ENCODE measurements at places on chromosomes 3 and 15.

DNA sequence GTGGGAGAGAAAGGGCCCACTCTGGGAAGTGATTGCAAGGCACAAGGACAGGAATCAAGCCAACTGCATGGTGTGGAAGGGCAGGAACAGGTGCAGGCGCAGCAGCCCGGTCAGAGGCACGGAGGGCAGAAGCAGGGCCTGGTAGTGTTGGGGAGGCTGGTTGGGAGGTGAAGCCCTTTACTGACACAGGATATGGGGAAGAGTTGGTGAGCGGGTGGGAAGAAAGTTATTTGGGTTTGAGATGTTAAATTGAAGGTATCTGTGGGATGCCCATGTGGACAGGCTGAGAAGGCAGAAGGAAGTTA, 83.6 kb upstream of the ABHD2 start:
- no peak for DNase-seq

DNA sequence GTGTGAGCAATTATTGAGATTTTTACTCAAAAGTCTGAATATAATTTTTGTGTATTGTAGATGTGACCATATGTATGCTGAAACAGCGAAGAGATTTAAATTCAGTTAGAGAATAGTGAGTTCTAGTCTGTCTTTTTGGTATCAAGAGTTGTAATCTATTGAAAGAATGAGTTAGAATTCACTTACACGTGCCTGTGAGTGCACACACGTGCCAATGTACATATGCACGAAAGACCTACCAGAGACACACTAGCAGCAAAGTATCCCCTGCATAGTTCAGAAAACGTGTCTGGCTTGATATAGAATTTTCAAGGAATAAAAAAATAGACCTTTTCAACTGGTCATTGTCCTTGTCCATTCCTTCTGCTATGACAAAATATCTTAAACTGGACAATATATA, 64.8 kb upstream of the BHLHE40 start:
- no peak for DNase-seq

DNA sequence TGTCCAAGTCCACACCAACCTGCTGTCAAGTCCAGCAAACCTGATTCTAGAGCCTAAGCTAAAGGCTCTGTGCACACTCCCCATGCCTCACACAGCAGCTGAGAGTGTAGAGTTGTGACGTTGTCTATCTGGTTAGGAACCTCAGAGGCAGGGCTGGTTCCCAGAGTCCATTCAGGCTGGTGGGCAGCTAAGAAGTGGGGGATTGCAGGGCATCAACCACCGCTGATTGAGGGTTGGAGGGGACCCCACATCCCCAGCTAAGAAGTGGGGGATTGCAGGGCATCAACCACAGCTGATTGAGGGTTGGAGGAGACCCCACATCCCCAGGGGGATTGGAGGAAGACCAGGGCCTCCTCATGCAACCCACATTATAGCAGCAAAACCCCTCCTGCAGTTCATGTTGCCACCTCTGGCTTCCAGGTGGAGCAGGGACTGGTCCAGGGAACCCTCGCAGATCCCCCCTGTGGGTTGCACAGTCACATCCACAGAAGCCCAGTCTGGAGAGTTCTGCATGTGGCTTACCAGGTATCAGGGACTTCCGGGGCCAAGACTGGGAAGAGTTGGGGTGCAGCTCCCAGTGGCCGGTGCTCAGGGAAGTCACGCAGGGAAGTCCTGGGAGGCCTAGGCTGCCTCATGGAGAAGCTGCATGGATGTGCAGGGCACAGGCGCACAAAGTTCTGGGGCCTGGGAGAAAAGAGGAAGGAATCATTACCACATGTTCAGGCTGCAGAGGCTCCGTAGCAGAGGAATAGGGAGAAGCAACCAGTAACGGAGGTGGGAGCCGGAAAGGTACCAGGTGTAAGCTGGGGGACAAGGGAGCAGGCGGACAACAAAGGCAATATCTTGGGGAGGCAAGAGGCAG, 71.4 kb upstream of the PCSK6 start:
- no peak for DNase-seq

GRCh38 chr3:47017504-47018268, 38.2 kb downstream of the NBEAL2 start:
- no peak for DNase-seq

GRCh38 chr3:137938876-137939275, 71.1 kb upstream of the CLDN18 start:
- DNase-seq = no peak

- no peak for DNase-seq
Observed at GRCh38 chr3:150177673-150178381, 207.1 kb upstream of the PFN2 start.

GRCh38 chr3:31948280-31948679, 32.8 kb downstream of the OSBPL10 start:
- no peak for DNase-seq

DNA sequence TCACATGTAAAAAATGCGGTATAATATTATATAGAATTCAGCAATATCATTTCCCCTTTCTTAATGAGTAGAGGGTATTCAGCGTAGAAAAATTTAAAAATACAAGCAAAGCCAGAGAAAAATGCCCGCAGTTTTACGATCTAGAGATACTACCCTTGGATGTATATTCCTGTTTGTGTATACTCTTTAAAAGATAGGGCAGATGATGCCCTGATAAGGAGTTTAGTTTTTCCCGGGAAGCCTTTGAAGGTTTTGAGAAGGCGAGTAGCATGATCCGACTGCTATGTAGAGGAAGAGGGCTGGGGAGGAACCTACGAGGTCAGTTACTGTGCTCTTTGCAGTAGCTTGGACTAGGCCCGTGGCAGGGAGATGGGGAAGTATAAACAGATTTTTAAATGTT, 1.2 kb downstream of the YEATS2 start:
- DNase-seq = no peak

DNA sequence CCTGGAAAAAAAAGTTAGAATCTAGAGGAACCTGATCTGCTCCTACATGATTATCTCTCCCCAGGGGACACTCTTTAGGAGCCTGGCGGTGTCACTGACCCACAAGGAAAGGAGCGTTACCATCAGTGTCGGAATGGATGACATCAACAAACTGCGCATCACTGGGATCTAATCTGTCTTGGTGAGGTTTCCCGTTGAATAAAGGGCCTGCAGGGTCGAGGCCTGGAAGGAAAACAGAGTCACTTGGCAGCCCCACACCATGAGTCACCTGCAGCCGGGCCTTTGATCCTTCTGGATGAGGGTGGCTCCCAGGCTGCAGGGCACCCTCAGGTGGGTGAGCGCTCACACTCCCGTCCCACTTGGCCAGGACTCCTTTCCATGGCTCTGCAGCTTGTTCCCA, 25.0 kb downstream of the LIPH start:
- no peak for DNase-seq

- no peak for DNase-seq
Observed at GRCh38 chr3:102158080-102158740, 276.6 kb upstream of the ZPLD1 start.

GRCh38 chr3:197338586-197338985, 40.2 kb upstream of the DLG1 start:
- DNase-seq = no peak

DNA sequence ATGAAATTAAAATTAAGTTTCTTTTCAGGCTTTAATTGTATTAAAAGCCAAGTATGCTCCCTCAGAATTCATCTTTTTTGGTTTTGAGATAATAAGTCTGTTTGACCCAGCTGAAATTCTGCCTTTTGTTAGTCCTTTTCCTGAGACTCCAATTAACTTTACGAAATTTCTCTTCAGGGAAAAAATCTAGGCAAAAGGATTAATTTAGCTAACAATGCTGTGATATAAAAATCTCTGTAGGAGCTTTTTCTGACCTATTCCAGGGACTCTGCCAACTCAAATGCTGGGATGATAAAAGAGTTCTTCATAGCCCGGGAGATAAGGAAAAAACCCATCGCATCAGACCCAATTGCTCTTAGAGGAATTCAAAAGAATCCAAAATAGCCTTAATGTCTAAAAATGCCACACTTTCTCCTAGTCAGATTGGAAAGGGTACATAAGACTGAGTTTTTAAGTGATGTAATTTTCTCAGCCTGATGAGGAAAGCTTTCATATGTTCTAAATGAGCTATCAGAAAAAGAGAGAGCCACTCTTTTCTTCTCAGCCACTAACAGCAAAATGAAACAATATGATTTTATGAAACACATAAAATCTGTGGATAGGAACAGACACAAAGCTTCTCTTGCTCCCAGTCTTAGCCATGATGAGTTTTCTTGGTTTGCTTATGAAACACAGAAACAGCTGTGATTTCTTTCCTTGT, 405.1 kb downstream of the ROBO1 start:
- no peak for DNase-seq

DNA sequence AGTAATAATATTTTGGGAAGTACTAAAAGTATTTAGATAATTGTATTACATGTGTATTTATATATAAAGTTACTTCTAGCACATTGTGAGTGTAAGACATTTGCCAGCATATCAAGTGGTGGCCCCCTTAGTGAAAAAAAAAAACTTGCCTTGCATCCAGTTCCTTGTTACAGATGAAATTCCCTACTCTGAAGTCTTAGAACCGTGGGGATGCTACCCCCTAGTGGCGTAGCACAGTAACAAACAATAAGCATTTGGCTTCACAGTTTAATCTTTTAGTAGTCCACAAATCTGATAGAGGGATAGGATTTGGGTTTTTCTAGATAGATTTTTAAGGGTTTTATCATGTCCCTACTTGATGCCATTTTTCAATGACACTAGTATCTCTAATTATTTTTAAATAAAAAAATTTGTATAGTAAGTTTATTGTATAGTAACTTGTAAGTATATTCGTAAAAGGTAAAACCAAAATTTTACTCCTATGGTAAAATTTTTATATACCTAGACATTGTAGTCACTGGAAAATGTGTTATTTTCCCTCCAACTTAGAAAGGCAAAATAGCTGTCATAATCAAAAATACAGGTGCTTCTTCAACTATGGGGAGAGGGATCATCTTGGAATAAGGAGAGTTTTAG, 14.3 kb downstream of the SMC4 start:
- DNase-seq = no peak

DNA sequence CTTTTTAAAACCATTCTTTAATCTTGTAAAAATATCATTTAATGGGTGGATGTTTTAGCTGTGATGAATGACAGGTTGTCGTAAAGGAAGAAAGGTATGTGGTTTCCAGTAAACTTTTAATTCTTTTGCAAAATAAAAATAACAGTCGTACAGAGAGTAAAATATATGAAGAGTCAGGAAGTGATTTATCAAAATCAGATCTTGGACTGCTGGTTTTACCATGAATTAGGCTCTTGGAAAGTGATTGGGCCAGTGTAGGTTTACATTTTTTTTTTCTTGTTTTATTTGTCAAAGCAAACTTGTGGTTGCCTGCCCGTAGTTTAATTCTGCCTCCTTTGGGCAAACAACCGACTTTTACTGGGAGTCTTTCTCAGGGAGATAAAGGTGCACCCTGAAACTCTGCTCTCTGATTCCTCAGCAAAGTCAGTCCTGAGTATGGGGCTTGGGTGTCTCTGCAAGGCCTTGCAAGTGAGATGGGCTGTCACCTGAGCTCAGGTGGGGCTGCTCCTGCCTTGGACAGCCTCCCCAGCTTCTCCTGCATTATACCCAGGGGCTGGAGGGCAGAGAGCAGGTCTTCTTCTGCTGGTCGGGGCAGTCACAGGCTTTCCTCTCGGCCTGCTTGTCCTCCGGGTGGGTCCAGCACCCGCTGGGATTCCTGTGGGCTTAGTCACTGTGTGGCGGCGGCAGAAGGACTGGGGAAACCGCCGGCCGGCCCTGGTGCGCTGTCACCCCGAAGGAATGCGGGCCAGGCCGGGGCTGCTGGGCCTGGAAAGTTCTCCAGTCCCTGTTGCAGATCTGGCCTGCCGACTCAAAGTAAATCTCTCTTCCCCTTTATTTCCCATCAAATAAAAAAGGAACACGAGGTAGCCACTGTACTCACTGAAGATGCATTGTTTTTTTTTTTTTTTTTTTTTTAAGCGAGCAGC, 79.0 kb downstream of the IGF1R start:
- DNase-seq = no peak

DNA sequence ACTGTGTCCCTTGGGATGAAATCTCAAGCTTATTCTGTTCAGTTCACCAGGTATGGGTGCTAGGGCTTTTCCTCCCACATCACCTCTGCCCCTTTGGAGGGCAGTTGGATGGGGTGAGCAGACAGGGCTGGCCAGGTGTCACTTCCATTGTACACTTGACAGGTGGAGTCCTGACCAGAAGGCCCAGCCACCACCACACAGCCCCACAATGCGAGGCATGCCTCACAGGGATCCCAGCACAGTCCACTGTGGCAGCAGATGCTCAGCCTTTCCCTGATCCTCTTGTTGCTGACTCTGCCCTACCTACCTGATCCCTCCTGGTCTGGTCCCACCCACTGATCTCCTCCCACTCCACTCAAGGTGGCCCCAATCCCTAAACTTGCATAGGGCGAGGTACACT, 88.2 kb downstream of the ANP32A start:
- DNase-seq = no peak

DNA sequence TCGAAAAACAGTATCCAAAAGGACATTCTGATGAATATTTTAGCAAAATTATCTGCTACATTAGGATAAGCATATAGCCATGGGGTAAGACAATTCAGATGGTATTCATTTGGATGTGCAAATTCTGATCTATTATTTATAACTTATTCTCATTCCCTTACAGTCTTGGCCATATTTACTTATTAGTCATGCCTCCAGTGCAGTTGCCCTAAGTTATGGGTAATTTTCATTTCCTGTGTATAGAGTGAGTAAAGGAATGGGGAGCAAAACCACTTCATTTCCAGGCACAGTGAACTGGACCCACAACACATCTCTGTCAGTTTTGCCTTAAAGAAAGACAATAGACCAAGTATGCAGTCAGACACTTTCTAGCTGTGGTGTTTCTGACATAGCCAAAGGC, 134.3 kb downstream of the POLQ start:
- DNase-seq = no peak

- no peak for DNase-seq
Observed at GRCh38 chr15:65730549-65731172, 61.4 kb downstream of the DENND4A start.

DNA sequence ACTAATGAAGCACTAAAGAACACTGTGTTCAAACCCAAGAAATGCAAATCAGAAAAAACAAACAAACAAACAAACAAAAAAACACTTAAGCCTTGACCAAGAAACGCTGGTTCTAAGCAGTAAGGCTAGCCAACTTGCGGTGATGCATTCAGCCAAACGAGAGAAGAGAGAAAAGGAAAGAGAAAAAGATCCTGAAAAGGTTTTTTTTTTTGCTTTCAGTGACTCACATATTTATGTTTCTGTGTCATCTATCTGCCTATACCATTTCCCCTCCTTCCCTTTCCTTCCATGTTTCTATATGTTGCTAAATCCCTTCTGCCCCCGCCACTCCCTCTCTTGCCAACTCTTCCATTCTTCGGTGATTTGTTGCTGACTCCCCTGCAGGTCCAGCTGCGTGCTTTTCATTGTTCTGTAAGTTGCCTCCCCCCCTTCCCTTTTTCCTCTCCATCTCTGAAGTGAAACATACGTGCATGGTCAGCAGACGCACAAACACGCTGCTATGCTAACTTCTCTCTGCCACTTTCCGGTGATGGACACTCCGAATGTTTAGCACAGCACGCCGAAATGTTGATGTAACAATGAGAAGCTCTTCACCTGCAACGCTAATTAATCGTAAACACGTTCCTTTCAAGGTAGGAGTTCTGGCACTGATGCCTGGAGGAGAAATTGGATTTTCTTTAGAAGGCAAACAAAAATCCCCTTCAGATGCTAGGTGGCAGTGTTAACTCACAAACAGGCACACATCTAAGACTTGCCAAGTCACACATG, 154.4 kb downstream of the TUSC7 start:
- DNase-seq = no peak

- no peak for DNase-seq
Observed at GRCh38 chr15:88604381-88605188, 16.6 kb upstream of the AEN start.

All from esophagus squamous epithelium (tissue), 5 donors.